ENCODE measurements at places on chromosomes 3 and 15.

DNA sequence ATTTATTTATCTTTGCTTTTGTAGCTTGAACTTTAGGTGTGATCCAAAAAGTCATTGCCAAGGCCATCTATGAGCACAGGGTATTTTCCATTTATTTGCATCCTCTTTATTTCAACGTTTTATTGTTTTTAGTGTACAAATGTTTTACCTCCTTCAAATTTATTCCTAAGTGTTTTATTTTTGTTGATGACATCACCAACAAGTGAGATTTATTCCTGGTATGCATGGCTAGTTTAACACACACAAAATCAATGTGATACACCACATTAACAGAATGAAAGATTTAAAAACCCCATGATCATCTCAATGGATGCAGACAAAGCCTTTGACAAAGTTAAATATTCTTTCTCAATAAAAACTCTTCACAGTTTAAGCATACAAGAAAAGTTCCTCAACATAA, 66.3 kb upstream of the CHRM5 start:
- no peak for DNase-seq

DNA sequence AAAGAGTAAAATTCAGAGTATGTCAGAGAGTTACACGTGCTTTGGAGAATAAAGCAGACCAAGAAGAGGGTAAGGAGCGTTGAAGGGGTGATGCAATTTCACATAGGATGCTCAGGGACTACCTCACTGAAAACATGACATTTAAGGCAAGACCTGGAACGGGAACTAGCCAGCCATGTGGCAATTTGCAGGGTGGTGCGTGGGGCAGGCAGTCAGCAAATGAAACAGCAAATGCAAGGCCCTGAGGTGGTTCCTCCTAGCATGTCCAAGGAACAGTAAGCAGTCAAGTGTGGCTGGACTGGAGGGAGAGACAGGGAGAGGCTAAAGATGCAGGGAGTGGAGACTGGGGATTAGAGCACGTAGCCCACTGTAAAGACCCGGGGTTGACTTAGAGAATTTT, 146.1 kb upstream of the LPP start:
- DNase-seq: no peak

DNA sequence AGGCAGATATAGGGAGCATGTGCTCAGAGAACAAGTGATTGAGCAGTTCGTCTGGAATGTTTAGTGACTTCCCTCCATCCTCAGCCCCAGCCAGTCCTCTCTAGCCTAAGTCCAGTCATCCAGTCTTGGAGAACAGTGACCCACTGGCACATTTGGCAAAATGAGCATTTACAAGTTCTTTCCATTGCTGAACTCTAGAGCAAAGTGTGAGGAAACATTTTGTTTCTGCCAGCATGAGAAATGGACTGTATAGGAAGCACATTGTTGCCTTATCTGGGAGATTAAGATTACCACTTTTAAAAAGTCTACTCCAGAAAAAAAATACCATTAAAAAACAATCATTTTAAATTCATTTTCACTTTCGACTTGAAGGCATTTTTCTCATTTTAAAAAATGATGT, 353.6 kb downstream of the SHQ1 start:
- DNase-seq: no peak

GRCh38 chr3:99674086-99674789, 35.8 kb downstream of the COL8A1 start:
- DNase-seq: no peak

DNA sequence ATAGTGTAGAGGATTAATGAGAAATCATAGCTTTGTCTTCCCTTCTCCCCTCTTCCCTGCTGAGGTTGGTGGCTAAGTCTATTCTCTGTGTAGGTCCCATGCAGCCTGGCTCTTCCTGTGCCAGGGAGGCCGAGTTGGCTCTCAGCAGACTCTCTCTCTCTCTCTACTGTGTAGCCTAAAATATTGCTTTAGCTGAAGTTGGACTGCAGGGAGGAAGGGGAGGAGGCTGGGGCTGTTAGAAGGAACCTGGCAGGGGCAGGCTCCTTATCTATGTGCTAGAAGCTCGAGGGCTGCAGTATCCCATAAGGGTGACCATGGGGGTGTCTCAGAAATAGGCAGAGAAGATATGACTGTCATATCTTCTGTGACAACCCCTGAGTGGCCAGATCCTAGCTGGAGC, 160.8 kb downstream of the EPHB1 start:
- no peak for DNase-seq

- DNase-seq: no peak
Measured at GRCh38 chr3:126984391-126985131, 1.6 kb downstream of the PLXNA1 start.

- no peak for DNase-seq
Measured at GRCh38 chr3:79230266-79230665, 537.5 kb downstream of the ROBO1 start.

- no peak for DNase-seq
Measured at GRCh38 chr3:48997714-48998637, 7.9 kb downstream of the P4HTM start.

- DNase-seq: no peak
Measured at GRCh38 chr3:194582196-194582905, 50.9 kb downstream of the TMEM44 start.

DNA sequence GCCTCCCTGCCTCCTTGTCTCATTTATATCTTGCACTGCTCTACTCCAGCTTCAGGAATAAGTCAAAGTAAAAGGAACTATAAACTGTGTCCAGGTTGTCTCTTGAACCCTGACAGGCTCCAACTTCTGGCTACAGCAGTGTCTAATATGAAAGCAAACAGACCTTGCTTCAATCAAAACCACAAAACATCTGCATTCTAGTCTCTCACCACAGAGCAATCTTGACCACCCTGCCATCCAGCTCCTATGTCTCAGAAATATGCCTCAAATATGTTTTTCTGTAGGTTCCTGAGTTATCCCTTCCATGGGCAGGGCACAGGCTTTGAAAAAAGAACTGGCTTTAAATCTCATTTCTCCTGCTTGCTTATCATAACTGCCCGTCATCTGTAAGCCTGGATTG, 13.0 kb upstream of the RAMAC start:
- DNase-seq: no peak

GRCh38 chr3:188686324-188686723, 485.4 kb upstream of the TPRG1 start:
- DNase-seq: no peak

DNA sequence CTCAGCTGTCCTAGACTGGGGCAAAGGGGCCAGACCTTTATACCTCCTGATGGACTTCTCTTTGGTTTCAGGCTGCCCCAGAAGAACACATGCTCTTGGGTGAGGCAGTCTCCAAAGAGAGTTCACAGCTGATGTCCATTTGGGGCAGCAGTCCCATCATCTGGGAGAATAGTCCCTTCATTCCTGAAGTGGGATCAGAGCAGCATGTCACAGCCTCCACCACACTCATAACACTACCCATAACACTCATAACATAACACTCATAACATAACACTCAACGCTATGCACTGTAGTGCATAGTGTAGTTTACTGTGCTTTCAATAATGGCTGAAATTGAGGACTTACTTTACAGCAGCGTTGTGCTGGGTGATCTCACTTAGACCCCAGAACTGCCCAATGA, 36.7 kb upstream of the PLCL2 start:
- DNase-seq: no peak

GRCh38 chr3:7241584-7242302, 380.8 kb downstream of the GRM7 start:
- no peak for DNase-seq

DNA sequence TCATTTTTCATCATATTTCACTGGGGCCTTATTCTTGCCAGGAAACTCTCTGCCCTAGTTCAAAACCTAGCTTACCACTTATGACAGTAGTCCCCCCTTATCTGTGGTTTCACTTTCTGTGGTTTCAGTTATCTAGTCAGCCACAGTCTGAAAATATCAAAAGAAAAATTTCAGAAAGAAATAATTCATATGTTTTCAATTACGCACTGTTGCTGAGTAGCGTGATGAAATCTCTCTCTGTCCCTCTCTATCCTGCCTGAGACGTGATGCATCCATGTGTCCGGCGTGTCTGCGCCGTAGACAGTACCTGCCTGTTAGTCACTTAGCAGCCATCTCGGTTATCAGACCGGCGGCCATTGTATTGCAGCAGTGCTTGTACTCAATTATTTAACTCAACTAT, 369.9 kb upstream of the MCTP2 start:
- no peak for DNase-seq

GRCh38 chr3:356952-357351, 160.4 kb downstream of the CHL1 start:
- no peak for DNase-seq
